ENCODE measurements at places on chromosomes 11 and 22. TPM values are rescaled to one million over a fixed set of nuclear protein-coding genes. Genes with fewer than 3 reads are reported as not detected.

GRCh38 chr11:73478737-73479347 is 102.6 kb downstream of the RELT start:
- DNase-seq: no peak

GRCh38 chr11:103936059-103936458 is 100.4 kb upstream of the DDI1 start:
- no peak for DNase-seq

DNA sequence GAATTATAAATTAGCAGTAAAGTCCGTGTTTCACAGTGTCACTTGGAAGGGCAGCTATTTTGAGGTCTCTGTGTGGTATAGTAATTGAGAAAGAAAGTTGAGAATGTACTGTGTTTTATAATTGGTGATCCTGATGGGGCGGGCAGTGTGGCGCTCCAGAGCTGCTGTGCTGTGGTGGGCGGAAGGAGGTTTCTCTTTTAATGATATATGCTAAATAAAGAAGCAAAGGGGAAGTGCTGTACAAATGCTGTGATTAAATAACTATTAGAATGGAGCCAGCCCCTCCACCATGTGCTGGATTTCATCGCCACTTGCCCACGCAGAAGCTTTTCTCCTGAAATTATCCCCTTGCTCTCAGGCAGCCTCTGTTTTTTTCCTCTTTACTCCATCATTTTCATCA is 24.6 kb downstream of the ATXN10 start:
- DNase-seq: no peak

- no peak for DNase-seq
Observed at GRCh38 chr22:28873183-28873963, 10.0 kb upstream of the ZNRF3 start.

DNA sequence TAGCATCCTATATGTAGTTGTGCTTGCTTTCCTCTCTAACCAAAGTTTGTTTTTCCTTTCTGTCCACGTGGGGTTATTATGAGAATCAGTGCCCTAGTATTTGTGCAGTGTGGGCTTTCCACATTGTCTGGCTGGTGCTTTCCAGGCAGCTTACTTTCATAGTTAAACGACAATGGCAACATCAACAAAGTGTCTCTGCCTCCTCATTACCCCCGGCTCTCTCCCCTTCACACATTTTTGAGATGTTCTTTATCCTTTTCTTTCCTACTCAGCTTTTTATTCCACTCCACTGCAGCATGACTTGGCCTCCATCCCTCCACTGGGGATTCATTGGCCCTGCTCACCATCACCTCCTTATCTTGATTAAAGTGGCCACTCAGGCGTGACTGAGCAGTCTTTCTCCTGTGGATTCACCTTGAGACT is 19.1 kb downstream of the SPECC1L start:
- no peak for DNase-seq

- DNase-seq: no peak
Observed at GRCh38 chr11:128458321-128458720, 129.0 kb downstream of the ETS1 start.

DNA sequence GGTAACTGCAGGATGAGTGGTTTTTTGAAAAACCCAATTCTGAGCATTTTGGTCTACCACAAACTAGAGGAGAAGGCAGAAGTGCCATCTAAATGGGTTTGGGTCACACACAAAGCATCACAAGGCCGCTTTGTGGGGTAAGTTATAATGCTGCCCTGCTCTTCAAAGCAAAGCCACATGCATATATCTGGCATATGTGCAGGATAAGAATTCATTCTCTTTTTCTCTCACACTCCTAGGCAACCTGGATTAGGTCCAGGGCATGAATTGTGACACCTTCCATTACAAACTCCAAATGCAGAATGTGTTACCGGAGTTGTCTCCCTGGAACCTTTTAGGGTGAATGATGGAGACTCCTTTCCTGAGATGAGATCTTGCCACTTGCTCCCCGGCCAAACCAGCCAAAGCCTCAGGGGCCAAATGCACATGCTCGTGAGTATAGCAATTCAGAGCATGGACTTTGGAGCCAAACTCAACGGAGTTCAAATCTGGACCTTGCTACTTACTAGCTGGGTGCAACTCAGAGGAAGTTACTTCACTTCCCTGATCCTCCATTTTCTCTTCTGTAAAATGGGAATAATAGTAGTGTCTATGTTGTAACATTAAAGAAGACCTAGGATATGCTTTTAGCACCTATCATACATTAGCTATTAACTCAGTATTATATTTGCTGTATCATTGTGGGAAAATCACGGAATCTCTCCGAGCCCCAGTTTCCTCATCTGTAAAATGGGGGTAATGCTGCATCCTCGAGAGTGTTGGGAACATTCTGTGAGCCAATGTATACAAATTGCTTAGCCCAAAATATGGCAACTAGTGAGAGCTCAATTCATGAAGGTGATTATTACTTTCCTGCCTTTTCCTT is 96.6 kb downstream of the COMMD9 start:
- DNase-seq: no peak

DNA sequence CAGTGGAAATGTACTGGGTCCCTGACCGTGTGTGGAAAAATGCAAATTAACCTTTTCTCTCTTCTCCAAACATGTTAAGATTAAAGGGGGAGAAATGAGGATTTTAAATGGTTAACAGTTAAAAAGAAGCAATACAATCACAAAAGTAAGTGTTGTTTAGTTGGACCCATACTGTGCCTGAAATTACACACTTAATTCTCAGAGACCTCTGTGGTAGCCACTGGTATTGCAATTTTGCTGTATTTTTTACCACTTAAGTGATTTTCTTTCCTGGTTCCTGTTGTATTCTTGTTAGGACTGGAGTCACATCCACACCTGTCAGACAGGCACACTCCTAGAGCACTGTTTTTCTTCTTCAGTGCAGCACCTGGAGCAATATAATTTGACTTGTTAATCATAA is 179.6 kb upstream of the PDGFD start:
- DNase-seq: no peak

DNA sequence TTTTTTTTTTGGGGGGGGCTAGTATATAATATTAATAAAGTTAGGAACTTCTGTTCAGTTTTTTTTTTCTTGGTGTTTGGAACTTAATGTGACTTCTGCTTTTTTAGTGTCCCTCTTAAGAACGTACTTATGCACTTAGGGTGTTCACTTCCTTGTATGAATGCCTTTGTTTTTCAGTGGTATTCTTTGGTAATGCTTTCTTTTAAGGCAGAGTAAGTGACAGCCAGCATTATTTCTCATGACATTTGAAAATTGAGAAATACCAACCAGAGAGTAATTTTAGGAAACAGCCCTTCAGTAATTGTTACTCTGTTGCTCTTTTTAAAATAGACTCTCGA is 2.4 kb downstream of the GRK3 start:
- DNase-seq: no peak

GRCh38 chr11:61545921-61546320 is 35.0 kb downstream of the SYT7 start:
- no peak for DNase-seq

PVALB gene
- not detected for total RNA-seq

CNGA4 gene
- 0.22 TPM for total RNA-seq

UQCC3 gene
- total RNA-seq: 8.3 TPM

HEPHL1 gene
- total RNA-seq: not detected

UPK3A gene
- total RNA-seq: 1.6 TPM

FREY1 gene
- 4.6 TPM for total RNA-seq

All from activated B cell treated with CpG ODN at 0.5 μM for 24 hours (primary cell).